ENCODE measurements at places on chromosomes 6 and 20.

- DNase-seq, result no peak
These were observed 142.6 kb upstream of the HMGN3 start for GRCh38 chr6:79377047-79377446.

GRCh38 chr6:140320081-140321080, 945.9 kb upstream of the CITED2 start:
- no peak for DNase-seq

DNA sequence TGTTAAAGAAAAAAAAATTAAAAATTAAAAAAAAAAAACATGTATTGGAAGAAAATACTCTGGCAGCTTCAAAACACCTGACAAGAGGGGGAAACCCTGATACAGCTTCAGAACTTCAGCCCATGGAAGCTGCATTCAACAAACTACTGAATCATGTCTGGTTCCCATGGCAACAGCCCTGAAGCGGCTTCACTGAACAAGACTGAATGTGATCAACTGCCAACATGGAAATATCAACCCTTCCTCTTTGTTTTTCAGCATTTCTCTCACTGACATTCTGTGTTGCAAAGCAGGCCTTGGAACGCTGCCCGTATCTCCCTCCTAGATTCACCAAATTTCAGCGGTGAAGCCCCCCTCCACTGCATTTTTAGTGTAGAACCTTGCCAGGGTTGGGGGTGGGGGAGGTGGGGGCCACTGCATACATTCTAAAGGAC, 91.3 kb upstream of the SHLD1 start:
- peak; percentile 51 for DNase-seq

DNA sequence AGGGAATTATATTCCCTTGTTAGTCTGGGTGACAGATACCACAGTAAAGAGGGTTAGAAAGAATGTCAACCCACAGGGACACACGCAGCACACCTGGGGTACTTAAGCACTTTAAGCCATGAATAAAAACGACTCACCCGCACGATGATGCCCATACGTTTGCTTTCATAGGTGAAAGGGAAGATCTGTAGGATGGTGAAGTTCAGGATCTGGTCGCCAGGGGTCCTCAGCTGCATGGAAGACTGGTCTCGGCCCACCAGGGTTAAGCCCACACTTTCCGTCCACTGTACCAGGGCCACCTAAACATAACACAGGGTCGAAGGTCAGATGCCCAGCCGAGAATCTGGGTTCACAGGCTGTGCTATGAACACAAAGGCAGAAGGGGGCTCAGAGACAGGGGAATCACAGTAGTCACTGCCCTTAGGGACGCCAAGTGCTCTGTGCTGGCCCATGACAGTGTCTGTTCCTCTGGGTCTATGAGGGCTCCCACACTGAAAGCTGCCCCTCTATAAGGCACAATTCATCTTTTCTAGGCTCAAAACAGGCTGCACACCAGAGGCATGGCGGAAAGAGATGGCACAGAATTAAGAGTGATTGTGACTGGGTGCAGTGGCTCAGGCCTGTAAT, 96.8 kb upstream of the NFATC2 start:
- peak; percentile 46 for DNase-seq

DNA sequence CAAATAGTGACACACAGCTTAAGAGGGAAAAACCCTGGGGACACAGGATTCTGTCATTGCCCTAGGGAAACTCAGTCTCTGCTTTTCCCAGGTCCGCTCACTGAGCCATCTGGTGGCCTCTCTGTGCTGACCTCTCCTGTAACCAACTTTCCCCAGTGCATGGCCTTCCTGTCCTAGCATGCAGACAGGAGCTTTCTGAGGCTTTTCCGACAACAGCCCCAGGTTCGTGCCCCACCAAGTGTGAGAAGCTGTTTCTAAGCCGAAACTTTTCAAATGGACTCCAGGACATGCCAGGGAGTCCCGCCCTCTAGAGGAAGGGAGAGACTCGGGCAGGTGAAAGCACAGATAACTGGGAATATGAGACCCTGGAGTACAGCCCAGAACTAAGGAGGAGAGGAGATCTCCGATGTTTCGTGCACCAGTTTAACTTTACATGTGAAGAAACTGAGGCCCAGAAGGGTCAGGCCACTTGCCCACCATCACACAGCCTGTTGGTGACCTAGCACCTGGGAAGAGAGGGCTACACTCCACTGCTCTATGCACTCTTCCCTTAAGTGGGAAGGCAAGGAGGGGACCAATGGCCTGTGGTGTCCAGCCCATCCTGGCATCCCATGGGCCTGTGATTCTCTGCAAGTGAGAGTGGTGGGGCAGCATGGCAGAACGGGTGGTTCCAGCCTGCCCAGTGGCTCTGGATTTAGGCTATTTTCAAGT, 46.2 kb downstream of the RPP40 start:
- no peak for DNase-seq
